ENCODE measurements at places on chromosomes 2 and 18. TPM values are rescaled to one million over a fixed set of nuclear protein-coding genes. Genes with fewer than 3 reads are reported as not detected.

- H3K4me3 ChIP-seq = no peak overlapping the region
- no peak overlapping the region for H3K27ac ChIP-seq
- no peaks in the 10 kb centered on the region for H3K4me1 ChIP-seq
- no peaks in the 10 kb centered on the region for H3K27me3 ChIP-seq
Observed at GRCh38 chr2:238079874-238080327, 19.1 kb downstream of the SCLY start.

GRCh38 chr2:236360496-236360895 is 96.3 kb upstream of the ASB18 start:
- no peak overlapping the region for H3K4me3 ChIP-seq
- DNase-seq = peak; percentile 29
- H3K4me1 ChIP-seq = no peaks in the 10 kb centered on the region

DNA sequence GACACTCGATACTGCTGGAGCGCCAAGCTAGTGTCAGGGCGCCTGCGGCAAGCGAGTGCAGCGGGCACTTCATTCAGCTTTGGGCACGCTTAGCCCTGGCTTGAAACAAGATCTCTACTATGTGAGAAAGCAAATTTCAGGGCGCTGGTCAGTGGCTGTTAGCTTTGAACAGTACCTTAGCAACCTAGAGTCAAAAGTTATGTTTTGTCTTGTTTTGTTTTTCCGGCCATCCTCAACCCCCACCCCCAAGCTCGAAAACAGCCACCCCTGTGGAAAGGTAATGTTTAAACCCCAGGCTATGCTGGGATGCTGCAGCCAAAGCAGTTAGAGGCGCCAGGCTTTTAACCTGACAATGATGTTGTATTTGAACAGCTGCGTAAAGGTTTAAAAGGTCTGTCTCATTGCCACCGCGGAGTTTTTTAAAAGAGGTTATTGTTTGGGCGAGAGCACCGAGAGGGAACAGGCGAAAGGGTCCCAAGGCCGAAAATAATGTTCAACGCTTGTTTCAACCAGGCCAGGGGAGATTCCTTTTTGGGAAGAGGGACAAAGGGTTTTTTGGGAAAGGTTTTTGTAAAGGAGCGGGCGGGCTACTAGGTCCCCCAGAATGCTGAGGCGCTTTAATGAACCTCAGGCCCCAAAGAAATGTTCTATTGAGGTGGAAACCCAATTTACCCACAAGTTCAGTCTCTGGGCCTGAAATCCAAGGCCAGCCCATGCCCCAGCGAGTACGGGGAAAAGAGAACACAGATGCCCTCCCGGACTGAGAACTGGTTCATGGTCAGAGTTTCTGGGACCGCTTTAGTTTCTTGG is 2.3 kb upstream of the HOXD10 start:
- H3K27me3 ChIP-seq = peaks cover 99% of the 10 kb centered on the region
- no peak for DNase-seq
- H3K27ac ChIP-seq = no peak overlapping the region
- no peaks in the 10 kb centered on the region for H3K36me3 ChIP-seq

- H3K36me3 ChIP-seq = no peaks in the 10 kb centered on the region
- no peak overlapping the region for H3K4me3 ChIP-seq
- no peaks in the 10 kb centered on the region for H3K27me3 ChIP-seq
- H3K4me1 ChIP-seq = peaks cover 8% of the 10 kb centered on the region
- H3K27ac ChIP-seq = peak overlapping the region; percentile 65
Observed at GRCh38 chr2:111219285-111219684, 98.6 kb downstream of the BCL2L11 start.

GRCh38 chr2:39377226-39377939 is 59.7 kb downstream of the MAP4K3 start:
- no peaks in the 10 kb centered on the region for H3K27me3 ChIP-seq
- peaks cover 22% of the 10 kb centered on the region for H3K4me1 ChIP-seq
- peaks cover 3% of the 10 kb centered on the region for H3K36me3 ChIP-seq
- H3K27ac ChIP-seq = no peak overlapping the region

DNA sequence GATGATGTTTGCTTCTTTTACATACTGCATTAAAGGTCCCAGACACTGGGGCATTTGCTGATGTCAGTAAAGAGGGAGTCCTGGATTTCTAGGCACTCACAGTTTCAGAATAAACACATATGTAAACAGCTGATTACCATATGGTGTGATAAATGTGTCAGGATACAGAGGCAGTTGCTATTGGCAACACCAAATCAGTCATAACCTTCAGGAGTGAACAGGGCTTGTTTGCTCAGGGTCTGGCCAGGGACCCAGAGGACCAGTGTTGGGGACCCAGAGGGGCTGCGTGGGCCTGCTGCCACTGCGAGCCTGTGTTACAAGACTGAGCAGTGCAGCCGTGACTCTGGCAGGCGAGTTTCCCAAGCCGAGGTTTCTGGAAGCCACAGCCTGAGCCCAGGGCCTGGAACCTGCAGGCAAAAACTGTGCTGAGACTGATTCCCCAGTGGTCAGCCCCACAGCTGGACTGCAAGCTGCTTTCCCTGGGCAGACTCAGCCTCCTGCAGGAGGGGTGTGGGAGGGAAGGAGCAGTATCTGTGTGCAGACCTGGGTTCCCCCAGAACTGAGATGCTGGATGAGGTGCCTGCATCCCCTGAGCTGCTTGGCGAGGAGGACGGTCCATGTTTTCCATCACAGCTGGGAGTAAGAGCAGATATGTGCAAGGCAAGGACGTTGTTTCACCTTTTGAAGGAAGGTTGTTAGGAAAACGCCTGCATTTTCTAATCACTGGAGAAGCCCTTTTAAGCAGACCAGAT is 23.6 kb downstream of the ASAP2 start:
- no peak overlapping the region for H3K27ac ChIP-seq
- no peak for DNase-seq

DNA sequence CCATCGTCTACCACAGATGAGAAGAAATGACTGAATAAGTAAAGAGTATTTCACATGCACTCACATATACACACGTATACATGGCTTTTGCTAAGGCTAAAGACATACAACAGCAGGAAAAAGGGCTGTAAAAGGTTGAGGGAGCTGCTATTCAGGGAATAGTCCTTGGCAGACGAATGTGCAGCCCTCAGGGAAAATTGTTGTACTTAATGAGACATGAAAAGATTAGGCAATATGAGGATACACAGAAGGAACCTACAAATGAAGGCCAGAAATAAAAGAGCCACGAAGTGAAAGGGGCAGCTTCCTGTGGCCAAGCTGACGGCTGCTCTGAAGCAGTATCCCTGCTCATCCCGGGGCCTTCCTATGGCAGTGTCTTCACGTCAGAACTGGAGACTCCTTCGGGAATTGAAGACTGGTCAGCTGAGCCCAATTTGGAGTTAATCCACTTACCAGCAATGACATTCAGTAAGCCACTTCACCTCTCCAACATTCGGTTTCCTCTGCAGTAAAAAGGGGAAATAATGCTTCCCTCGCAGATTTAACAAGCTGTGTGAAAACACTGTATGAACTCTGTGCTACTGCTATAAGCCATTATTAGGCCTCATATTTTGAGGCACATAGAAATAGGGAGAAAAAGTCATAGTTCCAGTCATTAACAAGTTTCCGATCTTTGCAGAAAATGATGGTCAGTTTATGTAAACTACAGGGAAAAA is 221.8 kb downstream of the STK39 start:
- H3K4me3 ChIP-seq = no peak overlapping the region
- DNase-seq = no peak
- H3K36me3 ChIP-seq = peaks cover 6% of the 10 kb centered on the region
- H3K4me1 ChIP-seq = no peaks in the 10 kb centered on the region
- H3K27ac ChIP-seq = no peak overlapping the region
- no peaks in the 10 kb centered on the region for H3K27me3 ChIP-seq

DNA sequence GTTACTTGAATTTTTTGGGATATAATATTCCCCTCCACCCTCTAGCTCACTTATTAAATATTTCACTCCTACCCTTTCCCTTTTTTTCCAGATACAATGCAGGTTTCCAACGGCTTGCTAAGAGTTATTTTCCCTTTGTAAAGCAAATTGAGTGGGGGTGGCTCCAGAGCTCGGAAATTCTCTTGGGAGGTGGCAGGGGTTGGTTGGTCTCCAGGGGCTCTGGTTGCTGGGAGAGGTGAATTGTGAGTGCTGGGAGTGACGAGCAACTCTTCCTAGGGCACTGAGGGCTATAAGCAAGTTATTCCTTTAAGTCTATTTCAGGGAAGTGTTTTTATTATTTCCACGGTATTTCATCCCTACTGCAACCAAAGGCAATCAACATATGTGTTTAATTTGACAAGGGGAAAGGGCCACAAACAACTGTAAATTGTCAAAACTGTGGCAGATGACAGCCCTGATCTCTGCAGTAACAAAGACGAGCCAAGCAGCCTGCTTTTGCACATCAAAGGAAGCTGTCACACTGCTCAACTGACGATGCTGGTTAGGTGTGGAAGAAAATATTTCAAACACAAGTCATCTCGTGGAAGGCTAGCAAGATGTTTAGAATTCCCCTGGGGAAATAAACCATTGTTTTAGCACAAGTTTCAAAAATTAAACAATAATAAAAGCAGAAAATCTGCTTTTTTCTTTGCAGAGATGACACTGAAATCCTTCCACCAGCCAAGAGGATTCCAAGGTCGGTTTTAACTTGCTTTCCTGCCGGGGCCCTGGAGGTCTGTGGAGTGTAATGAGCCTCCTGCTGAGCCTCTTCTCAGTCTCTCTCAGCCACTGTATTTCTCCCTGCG is 34.8 kb upstream of the ASXL2 start:
- no peaks in the 10 kb centered on the region for H3K27me3 ChIP-seq
- H3K27ac ChIP-seq = no peak overlapping the region

- H3K27ac ChIP-seq = no peak overlapping the region
- H3K36me3 ChIP-seq = no peaks in the 10 kb centered on the region
- peaks cover 9% of the 10 kb centered on the region for H3K4me1 ChIP-seq
- DNase-seq = peak; percentile 63
- peaks cover 3% of the 10 kb centered on the region for H3K27me3 ChIP-seq
- no peak overlapping the region for H3K4me3 ChIP-seq
Observed at GRCh38 chr2:84846741-84847142, 34.1 kb downstream of the TRABD2A start.

DNA sequence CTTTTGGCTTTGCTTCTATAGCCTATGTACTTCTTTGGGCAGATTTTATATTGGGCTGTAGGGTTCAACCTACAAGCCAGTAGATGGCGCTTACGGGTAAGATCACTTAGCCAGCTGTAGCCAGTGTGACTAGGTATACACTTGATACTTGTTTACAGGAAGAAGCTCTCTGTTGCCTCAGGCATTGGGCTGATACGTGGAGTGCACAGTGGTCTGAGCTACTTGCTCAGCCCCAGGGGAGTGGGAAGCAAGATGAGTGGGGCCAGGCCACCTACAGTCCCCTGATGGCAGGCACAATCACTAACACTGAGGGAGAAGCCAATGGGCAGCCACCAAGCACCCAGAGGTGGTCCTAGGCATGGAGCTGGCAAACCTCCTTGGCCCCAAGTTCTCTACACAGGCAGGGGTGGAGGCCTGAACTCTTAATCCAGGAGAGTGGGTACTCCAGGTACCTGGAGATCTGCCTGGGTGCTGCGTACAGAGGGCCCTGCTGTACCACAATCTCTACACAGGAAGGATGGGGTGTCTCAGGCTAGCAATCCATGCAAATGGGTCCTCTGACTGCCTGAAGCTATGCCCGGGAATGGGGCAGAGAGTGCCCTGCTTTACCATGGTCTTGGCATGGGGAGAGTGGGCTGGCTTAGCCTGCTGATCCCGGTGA is 122.2 kb downstream of the NCOA1 start:
- H3K36me3 ChIP-seq = no peaks in the 10 kb centered on the region
- H3K4me1 ChIP-seq = no peaks in the 10 kb centered on the region
- DNase-seq = peak; percentile 5
- no peak overlapping the region for H3K27ac ChIP-seq

GRCh38 chr2:232816657-232817056 is 40.3 kb upstream of the KCNJ13 start:
- no peaks in the 10 kb centered on the region for H3K27me3 ChIP-seq
- peaks cover 41% of the 10 kb centered on the region for H3K36me3 ChIP-seq
- no peak overlapping the region for H3K4me3 ChIP-seq
- H3K27ac ChIP-seq = no peak overlapping the region

GRCh38 chr18:42336139-42336538 is 381.1 kb downstream of the PIK3C3 start:
- H3K4me1 ChIP-seq = no peaks in the 10 kb centered on the region
- no peak for DNase-seq
- H3K27ac ChIP-seq = no peak overlapping the region
- H3K27me3 ChIP-seq = no peaks in the 10 kb centered on the region
- no peak overlapping the region for H3K4me3 ChIP-seq

DNA sequence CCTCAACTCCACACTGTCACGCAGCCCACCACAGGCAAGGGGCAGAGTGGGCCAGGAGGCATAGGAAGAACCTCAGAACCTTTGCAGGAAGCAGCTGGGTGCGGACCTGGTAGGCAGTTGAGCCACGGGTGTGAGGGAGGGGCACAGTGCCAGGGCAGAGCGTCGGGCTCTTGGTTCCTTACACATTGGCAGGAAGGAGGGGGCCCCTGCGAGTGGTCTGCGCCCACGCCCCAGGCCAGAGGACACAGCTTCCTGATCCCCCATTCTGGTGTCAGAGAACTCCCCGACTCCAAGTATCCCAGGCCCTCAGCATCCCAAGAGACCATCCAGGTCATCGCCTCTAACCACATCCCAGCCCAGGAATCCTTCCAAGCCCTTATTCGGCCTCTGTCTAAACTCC is 61.5 kb downstream of the TNS1 start:
- H3K27me3 ChIP-seq = no peaks in the 10 kb centered on the region
- DNase-seq = no peak
- H3K27ac ChIP-seq = no peak overlapping the region
- no peaks in the 10 kb centered on the region for H3K36me3 ChIP-seq
- peak overlapping the region; percentile 87 for H3K4me3 ChIP-seq

DNA sequence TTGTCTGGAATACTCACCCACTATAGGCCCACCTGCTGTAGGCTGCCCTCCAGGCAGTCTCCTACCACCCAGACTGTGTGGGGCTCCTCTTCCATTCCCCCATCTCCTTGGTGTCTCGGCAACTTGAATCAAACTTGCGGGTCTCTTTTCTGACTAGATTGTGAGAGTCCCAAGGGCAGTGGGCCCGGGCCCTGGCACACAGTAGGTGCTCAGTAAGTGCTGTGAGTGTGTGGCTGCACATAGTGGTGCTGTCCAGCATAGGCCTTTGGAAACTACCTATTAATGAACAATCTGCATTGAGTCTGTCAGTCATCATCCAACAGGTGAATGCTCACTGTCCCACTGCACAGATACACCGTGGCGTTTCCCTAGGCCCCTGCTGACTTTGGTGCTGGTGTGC is 43.6 kb upstream of the ASB1 start:
- no peak overlapping the region for H3K4me3 ChIP-seq
- DNase-seq = no peak
- H3K27me3 ChIP-seq = no peaks in the 10 kb centered on the region
- peaks cover 3% of the 10 kb centered on the region for H3K36me3 ChIP-seq
- no peak overlapping the region for H3K27ac ChIP-seq

IGFBP2 gene
- 944 TPM for total RNA-seq

NXPH2 gene
- total RNA-seq = 1.0 TPM

TRIM54 gene
- not detected for total RNA-seq

MAL gene
- total RNA-seq = 0.41 TPM

PAX3 gene
- not detected for total RNA-seq

MROH2A gene
- total RNA-seq = not detected

MAP4K4 gene
- total RNA-seq = 204 TPM

UGT1A4 gene
- total RNA-seq = not detected

TMEM17 gene
- total RNA-seq = 4.0 TPM

PLCD4 gene
- total RNA-seq = 0.89 TPM

PIAS2 gene
- total RNA-seq = 28.4 TPM

SPHKAP gene
- not detected for total RNA-seq
